Activated naive CD8-positive, alpha-beta T cell treated with anti-CD3 and anti-CD28 coated beads for 36 hours (primary cell): ENCODE measurements at places on chromosomes 2 and 18. TPM values are rescaled to one million over a fixed set of nuclear protein-coding genes. Genes with fewer than 3 reads are reported as not detected.

RNF152 gene
- 0.10 TPM for total RNA-seq

ZNF512 gene
- total RNA-seq = 21.0 TPM

ABCG8 gene
- total RNA-seq = not detected

GAREM1 gene
- total RNA-seq = not detected

GRCh38 chr2:10350761-10351160 is 48.1 kb downstream of the HPCAL1 start:
- no peak for DNase-seq

DNA sequence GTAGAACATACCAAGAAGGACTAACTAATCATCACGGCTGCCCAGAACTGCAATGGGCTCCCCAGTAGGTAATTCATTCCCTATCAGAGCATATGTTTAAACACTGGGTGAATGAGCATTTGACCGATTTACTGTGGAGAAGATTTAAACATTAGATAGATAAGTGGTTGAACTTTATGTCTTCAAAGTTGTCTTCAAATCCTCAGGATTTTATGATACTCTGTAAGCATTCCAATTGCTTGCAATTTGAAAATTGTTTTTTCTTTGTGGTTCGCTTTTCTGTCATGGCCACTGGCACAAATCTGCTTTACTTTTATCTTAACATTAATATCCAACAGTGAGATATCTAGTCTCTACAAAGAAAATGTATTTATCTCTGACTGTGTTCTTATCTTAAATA is 37.7 kb upstream of the MMADHC start:
- no peak for DNase-seq

DNA sequence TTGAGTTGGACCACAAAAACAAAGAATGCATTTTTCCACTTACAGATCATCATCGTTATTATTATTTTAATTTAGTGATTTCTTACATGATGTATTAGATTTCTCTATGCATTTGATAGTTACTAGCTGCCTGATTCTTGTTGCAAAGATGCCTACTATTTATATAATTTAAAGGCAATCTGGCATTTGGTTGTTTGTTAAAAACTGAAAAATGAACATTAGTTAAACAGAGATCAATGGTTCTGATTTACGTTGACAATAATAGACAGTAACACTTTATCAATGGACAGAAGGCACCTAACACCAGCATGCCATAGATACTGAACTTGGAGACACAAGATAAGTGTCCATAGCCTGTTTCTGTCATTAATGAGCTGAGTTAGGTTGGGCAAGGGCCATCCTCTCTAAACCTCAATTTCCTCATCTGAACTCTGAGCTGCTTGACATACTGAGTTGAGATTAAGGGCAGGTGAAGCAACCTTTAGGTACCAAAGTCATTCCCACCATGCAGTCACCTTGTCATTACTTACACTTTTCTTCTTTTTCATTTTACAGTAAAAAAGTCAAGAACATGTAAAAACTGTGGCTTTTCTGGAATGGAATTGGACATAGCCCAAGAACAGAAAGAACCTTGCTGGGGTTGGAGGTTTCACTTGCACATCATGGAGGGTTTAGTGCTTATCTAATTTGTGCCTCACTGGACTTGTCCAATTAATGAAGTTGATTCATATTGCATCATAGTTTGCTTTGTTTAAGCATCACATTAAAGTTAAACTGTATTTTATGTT is 3.1 kb downstream of the CCL20 start:
- no peak for DNase-seq

DNA sequence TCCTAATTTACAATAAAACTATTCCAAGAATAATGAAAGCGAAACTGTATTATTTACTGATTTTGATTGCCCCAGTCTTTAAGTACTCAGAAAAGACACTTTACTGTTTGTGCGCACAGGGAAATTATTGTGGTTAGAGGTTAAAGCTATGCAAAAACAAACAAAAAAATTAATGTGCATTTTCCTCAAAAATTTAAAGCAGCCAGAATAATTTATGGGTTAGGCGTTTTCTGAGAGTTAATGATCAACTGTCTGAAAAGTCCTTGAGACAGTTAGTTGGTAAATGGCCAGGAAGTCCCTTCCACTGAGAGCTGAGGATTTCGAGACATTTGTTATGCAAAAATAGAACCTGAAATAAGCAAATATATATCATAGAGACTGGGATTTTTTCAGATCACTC is 143.3 kb downstream of the IRS1 start:
- DNase-seq = no peak

- no peak for DNase-seq
These were observed 15.1 kb upstream of the SUCLG1 start for GRCh38 chr2:84474176-84474575.

DNA sequence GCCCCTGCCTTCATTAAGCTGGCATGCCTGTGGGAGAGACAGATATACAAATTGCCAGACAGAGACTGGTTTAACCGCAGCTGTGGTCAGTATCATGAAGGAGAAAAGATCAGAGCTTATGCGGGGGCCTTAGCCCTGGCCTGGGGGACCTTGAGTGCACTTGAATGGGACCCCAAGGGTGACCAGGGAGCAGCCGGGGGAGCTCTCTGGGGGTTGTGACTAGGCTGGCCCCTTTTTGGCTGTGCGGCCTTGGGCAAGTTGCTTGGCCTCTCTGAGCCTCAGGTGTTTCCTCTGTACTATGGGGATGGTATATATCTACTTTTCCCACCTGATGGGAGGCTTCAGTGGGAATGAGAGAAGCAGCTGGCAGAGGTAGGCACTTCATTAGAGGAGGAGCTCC is 35.7 kb downstream of the INHBB start:
- DNase-seq = no peak

DNA sequence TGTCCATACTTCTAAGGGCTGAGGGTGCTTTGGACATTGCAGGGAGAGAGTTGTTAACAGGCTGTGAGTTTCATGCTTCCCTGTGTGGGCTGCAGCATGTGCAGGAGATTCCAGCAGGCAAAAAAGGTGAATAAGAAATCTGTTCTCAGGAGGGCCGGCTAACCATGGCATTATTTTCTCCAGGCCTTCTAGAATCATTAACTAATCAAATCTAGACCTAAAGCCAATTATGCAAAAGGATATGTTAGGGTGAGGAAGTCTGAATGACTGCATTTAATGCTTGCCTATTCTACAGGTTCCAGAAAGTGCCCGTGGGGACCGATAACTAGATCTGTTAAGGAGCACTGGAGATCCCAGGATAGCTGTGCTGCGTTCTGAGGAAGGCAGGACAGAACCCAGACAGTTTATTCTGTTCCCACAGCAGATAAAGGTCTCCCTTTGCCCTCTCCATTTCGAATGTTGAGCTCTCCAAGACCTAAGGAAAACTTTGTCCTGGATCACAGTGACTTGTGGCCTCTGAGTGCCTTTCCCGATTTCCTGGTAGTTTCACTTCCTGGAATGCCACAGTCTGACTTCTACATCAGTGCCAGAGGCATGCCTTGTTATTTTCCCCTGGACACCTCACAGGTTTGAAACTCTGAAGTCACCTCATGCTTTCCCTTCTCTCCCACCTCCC is 50.0 kb upstream of the ZFP36L2 start:
- no peak for DNase-seq

GRCh38 chr2:216648105-216648504 is 14.9 kb downstream of the IGFBP2 start:
- DNase-seq = no peak

DNA sequence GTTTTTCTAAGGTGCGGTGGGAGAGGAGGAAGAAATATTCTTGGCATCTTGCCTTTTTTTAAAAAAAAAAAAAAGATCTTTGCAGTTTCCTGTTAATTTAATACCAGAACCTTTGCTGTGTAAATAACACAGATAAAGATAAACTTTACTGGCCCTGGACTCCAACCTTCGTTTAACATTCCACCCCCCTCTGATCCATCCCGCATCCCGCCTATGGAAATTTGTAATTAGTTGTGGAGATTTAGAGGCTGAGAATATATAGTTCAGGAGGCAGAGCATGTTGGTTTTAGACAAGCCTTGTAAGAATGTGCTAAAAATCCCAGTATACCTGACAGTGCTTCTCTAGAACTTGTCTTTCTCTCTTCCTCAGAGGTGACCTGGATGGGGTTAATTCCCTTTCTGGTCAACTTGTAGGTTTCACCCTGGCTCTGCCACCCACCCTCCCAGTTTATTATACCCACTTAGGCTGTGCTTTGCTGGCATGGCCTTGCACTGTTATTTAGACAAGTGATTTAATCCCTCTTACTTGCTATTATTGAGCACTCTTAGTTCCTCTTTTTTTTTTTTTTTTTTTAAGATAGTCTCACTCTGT is 2.9 kb upstream of the C2orf72 start:
- no peak for DNase-seq

DNA sequence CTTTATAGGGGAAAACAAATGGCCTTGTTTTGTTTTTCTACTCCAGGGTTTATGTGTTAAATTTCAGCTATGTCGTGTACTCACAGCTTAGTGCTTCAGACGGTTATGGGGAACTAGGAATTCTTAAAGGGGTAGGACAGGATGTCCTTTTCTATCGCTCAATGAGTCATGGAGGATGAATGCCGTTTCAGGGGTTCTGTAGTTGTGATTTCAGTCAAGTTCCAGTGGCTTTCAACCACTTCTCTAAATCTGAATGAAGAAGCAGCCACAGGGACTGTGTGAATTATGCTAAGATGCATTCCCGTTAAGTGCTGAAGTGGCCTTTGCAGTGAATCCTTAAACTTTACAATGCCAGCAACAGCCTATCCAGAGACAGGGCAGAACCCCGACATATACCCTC is 1231.7 kb upstream of the ZEB2 start:
- no peak for DNase-seq

DNA sequence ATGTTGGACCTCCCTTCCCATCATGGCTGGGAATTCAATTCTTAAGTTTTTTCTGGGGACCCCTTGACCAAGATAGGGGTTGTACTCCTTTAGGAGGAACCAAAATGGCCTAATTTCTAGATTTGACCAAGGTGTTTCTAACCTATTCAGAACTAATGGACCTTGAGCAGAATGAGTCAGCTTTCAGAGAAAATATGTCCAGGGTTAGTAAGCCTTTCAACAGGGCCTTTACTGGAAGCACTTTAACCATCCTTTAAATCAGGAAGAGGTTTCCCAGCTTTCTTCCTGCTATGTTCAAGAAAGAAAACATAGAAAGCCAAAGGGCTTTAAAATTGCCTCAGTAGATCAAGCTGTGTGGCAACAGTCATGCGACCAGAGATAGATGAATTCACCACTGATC is 1184.9 kb upstream of the ACVR2A start:
- no peak for DNase-seq

- no peak for DNase-seq
These were observed 43.5 kb upstream of the EPG5 start for GRCh38 chr18:46010676-46011075.
